ENCODE measurements at places on chromosomes 12 and 14. TPM values are rescaled to one million over a fixed set of nuclear protein-coding genes. Genes with fewer than 3 reads are reported as not detected.

- no peak for DNase-seq
Observed at GRCh38 chr12:108633081-108633533, 587 bp downstream of the SELPLG start.

GRCh38 chr14:71465316-71465715 is 466.9 kb upstream of the RGS6 start:
- no peak for DNase-seq

DNA sequence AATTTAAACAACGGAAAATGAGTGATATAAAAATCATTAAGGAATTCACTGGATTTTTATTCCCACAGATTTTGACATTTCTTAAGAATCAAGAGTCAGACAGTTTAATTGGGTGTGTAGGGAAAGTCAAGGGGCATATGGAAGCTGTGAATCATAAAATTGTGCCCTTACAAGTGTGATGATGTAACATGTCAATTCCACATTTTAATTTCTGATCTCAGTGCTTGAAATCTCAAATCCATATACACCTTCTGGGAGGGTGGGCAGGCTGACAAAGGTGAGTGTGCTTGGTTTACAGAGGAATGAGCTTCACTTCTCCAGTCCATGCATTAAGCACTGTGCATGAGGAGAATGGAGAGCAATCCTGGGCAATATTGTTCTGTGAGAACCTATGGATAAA is 1.0 kb upstream of the KRT6A start:
- DNase-seq, result no peak

DNA sequence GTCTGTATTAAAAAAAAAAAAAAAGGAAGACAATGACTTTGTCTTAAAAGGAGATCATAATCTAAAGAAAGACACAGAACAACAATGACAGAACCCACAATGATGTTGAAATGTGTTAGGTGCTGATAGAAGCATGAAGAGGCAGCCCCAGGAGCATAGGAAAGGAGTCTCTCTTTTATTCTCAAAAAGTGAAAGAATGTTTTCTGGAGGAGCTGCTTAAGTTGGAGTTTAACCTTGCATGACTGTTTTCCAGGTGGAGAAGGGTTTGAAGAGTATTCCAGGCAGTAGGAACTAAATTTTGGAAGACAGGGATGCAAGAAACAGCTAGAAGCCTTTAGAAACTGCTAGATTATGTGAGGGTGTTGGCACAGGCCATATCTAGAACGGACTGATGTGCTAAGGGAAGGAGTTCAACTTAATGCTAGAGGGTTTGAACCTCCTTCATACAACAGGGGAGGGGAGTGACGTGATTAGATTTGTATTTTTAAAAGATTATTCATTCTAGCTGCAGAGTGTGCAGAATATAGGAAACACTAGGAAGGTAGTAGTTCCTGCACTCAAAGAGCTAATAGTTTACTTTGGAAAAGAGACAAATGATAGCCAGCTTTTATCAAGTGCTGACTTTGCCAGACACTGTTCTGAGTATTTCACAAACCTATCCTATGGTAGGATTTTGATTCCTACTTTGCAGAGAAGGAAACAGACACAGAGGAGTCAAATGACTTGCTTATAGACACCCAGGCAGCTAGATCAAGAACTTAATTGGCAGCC is 4.6 kb upstream of the RPL6 start:
- DNase-seq, result no peak

DNA sequence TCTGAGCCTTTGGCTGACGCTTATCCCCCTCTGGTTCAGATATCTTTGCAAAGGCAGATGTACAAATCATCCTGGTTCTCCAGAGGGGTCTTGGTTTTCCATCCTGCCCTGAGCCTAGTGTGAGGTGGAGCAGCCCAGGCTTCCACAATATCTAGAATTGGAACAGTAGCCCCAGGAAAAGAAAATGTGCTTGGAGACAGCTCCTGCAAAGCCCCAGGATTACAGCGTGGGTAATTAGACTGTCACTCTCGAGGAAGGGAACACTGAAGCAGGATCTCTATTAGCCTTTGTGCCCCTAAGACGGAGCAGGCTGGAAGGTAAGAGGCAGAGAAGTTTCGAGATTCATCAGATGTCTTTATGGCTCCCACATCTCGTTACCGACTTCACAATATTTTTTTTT is 59.4 kb downstream of the TMEM132C start:
- no peak for DNase-seq

GRCh38 chr12:132282950-132283771 is 46.2 kb downstream of the GALNT9 start:
- DNase-seq, result no peak

DNA sequence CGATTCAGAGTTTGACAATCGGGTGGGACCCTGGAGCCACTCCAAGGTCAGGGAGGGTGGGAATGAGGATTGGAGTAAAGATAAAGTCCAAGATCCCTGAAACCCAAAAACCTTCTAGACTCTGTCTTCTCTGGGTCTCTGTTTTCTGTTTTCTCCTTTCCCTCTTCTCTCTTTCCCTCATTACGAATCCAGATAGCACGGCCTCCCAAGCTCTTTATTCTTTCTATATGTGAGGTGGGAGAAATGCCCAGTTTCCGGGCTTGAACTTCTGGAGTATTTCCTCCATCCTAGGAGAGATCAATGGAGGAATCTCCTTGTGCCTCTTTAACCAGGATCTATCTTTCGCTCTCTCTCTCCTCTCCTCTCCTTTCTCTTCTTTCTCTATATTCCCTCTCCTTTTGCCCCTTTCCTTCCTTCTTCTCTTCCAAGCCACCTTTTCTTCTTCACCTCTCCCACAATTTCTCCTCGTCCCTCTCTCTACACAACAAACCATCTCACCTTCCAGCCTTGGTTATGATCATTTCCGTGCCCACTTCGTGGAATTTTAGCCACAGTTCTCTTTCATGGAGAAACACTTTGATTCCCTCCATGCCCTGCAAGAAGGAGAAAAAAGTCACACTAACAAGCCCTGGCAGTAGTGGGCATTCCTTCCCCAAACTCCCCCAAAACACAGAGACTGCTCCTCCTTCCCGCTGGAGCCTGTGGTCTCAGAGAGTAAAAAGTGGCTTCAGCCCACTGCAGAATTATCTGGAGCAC is 4.4 kb downstream of the TBX5 start:
- no peak for DNase-seq

- no peak for DNase-seq
Observed at GRCh38 chr12:39878753-39879152, 227.1 kb downstream of the SLC2A13 start.

DNA sequence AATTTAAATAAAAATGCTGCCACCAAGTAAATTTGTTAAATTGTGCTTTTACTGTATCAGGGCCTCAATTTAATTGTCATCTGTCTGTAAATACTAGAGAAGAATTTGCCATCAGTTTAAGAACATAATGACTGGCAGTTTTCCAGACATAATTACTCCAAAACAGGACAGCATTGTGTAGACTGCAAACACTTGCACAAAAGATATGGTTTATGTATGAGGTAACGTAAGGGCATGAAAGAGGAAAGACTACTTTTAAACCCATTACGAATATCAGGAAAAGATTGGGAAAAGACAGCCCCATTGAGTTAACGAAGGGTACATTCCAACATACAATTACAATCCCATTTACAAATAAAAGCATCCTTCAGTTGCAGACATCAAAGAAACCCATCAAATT is 59.8 kb upstream of the KRR1 start:
- no peak for DNase-seq

GRCh38 chr12:915090-915489 is 34.4 kb downstream of the RAD52 start:
- DNase-seq, result no peak

GRCh38 chr12:112418273-112418607 is 507 bp upstream of the PTPN11 start:
- DNase-seq, result no peak

GRCh38 chr14:85917716-85918115 is 387.8 kb downstream of the FLRT2 start:
- DNase-seq, result no peak

Gene KRT73
- not detected for total RNA-seq

Gene RND1
- 3.3 TPM for total RNA-seq

Gene TAS2R30
- total RNA-seq, result 11.1 TPM

Measured in breast epithelium (tissue), 4 donors.